ENCODE measurements at places on chromosomes 4 and X. TPM values are rescaled to one million over a fixed set of nuclear protein-coding genes. Genes with fewer than 3 reads are reported as not detected.

DNA sequence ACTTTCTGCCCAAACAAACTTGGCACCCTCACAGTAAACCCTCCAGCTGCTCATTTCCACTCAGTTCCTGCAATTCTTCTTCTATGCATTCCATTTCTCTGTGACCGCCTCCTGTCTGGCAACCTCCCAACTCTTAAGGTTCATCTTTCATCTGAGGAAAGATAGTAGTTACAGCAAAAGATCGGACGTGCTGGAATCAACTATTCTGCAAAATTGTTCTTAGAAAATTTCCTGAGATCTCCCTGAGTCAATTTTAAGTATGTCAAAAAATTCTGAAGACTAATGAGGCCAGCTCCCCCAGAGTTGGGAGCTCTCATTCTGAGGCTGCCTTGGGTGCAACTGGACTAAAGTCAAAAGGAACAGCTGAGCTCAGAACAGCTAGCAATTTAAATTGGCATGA lies 1026.0 kb downstream of the ADGRL3 start:
- no peaks in the 10 kb centered on the region for H3K36me3 ChIP-seq
- peak; percentile 27 for DNase-seq
- peaks cover 2% of the 10 kb centered on the region for H3K4me1 ChIP-seq
- H3K4me3 ChIP-seq: no peak overlapping the region
- no peaks in the 10 kb centered on the region for H3K27me3 ChIP-seq

DNA sequence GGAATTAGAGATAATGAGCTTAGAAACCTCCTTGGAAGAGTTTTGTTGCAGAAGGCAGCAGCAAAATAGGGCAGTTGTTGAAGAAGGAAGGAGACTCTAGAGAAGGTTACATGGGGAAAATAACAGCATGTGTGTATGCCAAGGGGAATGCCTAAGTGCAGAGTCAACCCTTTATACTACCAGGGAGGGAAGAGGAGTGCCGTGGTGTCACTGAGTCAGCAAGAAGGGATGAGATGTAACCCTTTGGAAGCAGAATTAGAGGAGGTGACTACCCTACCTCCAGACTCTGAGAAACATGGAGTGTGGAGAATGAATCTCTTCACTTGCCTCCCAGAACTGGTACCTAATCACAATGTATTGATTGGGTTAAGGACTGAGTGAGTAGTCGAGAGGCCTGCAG lies 6.7 kb upstream of the GABRE start:
- no peak overlapping the region for H3K4me3 ChIP-seq
- H3K27me3 ChIP-seq: no peaks in the 10 kb centered on the region
- no peak overlapping the region for H3K27ac ChIP-seq

GRCh38 chr4:141389649-141390048 lies 169.0 kb downstream of the ZNF330 start:
- no peak overlapping the region for H3K27ac ChIP-seq
- no peak for DNase-seq
- no peaks in the 10 kb centered on the region for H3K27me3 ChIP-seq
- H3K36me3 ChIP-seq: no peaks in the 10 kb centered on the region

DNA sequence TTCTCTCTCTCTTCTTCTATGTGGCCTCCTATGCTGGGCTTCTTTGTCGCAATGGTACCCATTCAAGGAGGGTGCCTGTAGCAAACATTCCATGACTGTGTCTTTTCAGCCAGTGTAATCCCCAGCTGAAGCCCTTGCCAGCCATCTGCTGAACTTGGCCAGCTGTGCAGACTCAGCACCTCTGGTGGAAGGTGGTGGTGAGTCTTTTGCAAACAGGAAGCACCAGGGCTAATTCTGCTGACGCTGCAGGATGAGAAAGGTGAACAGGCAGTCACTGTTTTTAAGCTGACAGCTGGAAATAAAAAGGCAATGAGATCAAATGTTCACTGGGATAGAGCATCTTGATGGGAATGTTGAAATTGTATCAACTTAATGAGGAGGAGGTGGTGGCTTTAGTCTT lies 298.7 kb upstream of the CLNK start:
- H3K4me1 ChIP-seq: no peaks in the 10 kb centered on the region
- H3K27me3 ChIP-seq: no peaks in the 10 kb centered on the region
- no peaks in the 10 kb centered on the region for H3K36me3 ChIP-seq
- DNase-seq: peak; percentile 32

DNA sequence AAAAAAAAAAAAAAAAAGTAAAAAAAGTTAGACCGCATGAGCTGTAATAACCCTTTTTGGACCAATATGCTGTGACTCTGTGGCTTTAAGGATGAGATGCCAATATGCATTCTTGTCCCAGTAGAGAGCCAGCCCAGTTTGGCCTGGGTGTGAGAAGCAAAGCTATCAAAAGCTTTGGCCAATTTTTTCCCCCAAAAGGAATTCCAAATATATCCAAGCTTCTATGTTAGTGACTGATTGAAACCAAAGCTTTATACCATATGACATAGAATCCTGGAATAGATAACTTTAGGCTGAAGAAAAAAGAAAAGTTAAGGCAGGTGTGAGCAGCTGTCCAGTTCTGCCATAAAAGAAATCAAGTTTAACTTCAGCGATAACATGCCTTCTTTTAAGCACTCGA lies 30.5 kb upstream of the RBPJ start:
- no peaks in the 10 kb centered on the region for H3K4me1 ChIP-seq
- H3K27me3 ChIP-seq: no peaks in the 10 kb centered on the region
- peak; percentile 41 for DNase-seq
- H3K4me3 ChIP-seq: no peak overlapping the region
- H3K27ac ChIP-seq: no peak overlapping the region

Gene PPEF1
- 0.26 TPM for total RNA-seq

Gene ODAM
- 2.4 TPM for total RNA-seq

DNA sequence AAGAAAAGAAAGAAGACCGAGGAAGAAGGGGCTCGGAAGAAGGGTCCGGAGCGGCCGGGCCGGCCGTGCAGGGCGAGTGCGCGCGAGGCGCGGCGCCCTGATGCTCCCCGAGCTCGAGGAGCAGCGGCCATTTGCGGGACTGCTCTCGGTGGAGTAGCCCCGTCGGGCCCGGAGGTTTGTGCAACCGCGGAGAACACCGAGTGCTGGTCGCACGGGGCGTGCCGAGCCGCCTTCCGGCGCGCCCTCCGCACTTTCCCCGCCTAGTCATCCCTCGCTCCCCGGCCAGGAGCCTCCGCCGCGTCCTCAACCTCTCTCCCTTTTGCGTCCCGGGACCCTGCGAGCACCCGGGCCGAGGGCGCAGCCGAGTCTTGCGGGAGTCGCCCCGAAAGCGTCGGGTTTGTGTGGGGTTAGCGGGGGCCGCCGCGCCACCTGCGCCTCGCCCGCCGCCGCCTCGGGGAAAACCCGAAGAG lies 127.4 kb downstream of the LAS1L start:
- H3K27me3 ChIP-seq: peaks cover 6% of the 10 kb centered on the region
- peaks cover 2% of the 10 kb centered on the region for H3K4me1 ChIP-seq
- H3K4me3 ChIP-seq: no peak overlapping the region

DNA sequence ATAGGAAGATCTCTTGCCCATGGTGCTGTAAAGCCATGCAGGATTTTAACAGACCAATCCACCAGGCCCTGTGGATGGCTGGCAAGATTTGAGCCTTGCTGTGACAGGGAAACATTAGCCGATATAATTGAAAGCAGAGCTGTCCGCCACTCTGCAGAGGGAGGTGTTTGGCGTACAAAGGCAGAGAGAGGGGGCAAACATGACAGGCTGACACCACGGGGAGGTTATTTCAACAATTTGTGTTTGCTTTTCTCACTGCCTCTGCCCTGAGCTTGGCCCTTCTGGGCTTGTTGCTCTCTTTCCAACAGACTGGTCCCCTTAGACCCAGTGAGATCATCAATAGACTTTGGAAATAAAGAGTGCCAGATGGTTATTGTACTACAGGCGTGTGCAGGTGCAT lies 59.4 kb downstream of the CLNK start:
- H3K4me3 ChIP-seq: no peak overlapping the region
- no peaks in the 10 kb centered on the region for H3K4me1 ChIP-seq
- DNase-seq: no peak
- H3K36me3 ChIP-seq: no peaks in the 10 kb centered on the region

- DNase-seq: no peak
- H3K27ac ChIP-seq: no peak overlapping the region
- H3K4me1 ChIP-seq: peaks cover 3% of the 10 kb centered on the region
- H3K36me3 ChIP-seq: no peaks in the 10 kb centered on the region
Measured at GRCh38 chr4:42636645-42636949, 20.3 kb downstream of the ATP8A1 start.

Gene WNK3
- 1.4 TPM for total RNA-seq

Gene BTC
- total RNA-seq: 4.4 TPM

Gene PCDH18
- 6.2 TPM for total RNA-seq

GRCh38 chr4:63296773-63297172 lies 1112.5 kb downstream of the TECRL start:
- H3K4me3 ChIP-seq: no peak overlapping the region
- H3K27ac ChIP-seq: no peak overlapping the region
- H3K4me1 ChIP-seq: no peaks in the 10 kb centered on the region

DNA sequence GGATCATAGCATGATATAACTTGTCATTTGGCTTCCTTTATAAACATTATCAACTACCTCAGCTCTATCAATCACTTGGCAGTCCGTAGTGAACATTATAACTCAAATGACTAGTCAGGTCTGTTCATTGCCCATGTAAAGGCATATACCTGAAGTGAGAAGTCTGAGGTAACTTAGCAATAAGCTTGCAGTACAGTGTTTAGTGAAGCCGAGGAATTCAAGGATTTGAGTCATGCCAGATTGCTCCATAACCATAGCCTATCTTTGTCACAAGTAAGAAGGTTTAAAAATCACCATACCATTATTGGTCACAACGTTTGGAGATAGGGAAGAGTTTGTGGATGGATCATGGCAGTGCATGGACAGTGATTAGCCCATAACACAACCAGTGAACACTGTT lies 41.6 kb downstream of the AR start:
- H3K4me1 ChIP-seq: no peaks in the 10 kb centered on the region
- H3K27me3 ChIP-seq: no peaks in the 10 kb centered on the region
- H3K36me3 ChIP-seq: no peaks in the 10 kb centered on the region
- no peak overlapping the region for H3K4me3 ChIP-seq
- no peak for DNase-seq

DNA sequence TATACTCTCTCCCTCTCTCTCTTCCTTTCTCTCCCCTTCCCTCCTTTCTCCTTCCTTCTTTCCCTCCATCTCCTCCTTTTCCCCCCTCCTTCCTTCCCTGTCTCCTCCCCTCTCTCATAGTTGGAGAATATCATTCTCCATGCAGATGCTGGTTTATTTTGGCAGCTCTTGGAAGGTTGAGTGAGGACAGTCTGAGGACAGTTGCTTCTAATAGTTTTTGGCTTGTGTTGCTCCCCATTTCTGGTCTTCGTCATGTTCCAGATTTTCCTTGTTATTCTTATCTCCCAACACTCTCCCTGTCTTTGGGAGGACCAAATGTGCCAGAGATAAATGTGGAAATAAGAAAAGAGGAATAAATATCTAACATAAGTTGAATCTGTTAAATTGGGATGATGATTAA lies 263.0 kb downstream of the FRMPD4 start:
- peaks cover 11% of the 10 kb centered on the region for H3K27me3 ChIP-seq
- no peak overlapping the region for H3K27ac ChIP-seq
- no peaks in the 10 kb centered on the region for H3K4me1 ChIP-seq
- no peak for DNase-seq

DNA sequence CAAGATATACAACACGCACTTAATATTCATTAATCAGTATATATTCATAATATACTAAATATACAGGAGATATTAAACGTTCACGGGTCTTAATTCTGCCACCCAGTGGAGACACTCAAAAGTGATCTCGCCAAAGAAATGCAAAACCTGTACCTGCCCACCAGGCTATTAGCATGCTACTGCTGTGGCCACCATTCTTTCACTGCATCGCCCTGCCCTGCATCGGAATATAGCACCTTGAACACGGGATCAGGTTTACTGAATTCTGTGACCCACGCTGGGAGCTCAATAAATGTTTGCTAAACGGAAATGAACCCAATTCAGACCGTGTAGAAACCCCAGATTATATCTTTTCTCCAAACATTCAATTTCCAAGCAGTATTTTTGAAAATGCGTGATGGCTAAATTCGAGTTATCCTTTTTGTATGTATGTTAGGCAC lies 840 bp upstream of the CLCN3 start:
- peak overlapping the region; percentile 80 for H3K27ac ChIP-seq
- H3K36me3 ChIP-seq: no peaks in the 10 kb centered on the region

GRCh38 chr4:73422458-73422752 lies 13.6 kb upstream of the AFP start:
- DNase-seq: no peak
- no peaks in the 10 kb centered on the region for H3K36me3 ChIP-seq
- H3K27me3 ChIP-seq: no peaks in the 10 kb centered on the region
- no peak overlapping the region for H3K4me3 ChIP-seq
- H3K27ac ChIP-seq: no peak overlapping the region

DNA sequence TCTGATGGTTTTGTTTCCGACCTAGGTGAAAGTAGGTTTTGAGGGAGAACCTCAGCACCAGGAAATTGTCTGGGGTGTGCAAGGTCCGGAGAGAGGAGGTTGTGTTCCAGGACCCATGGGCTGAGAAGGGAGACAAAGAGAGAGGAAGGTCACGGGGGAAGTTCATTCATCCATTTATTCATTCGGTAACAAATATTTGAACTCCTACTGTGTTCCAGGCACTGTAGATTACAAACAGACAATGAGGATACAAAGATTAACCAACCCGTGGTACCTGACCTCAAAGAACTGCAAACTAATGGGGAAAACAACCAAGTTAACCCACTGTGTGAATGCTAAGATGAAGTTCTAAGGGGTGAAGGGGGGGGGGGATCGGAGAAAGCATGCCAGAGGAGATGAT lies 1.8 kb upstream of the GPC3 start:
- H3K27ac ChIP-seq: no peak overlapping the region
- peaks cover 29% of the 10 kb centered on the region for H3K27me3 ChIP-seq
- no peak for DNase-seq

DNA sequence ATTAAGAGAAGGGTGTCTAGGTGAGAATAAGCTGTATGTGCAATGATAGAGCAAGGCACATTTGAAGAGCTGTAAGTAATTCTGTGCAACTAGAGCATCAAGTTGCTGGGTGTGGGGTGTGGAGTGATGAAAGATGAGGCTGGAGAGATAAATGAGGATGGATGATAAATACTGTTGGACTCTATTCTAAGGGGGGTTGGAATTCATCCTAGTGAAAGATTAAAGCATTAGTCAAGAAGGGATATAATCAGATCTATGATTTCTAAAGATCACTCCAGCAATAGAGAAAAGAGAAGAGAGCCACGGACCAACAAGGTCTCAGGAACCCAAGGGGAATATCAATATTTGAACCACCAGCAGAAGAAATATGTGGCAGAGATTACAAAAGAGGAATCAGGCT lies 415.0 kb upstream of the RPS6KA3 start:
- no peak for DNase-seq
- H3K4me3 ChIP-seq: no peak overlapping the region
- H3K36me3 ChIP-seq: no peaks in the 10 kb centered on the region
- H3K4me1 ChIP-seq: no peaks in the 10 kb centered on the region

Gene EGF
- total RNA-seq: 2.6 TPM

GRCh38 chr4:1255699-1256098 lies 6.8 kb upstream of the CTBP1 start:
- H3K4me1 ChIP-seq: peaks cover 7% of the 10 kb centered on the region
- no peaks in the 10 kb centered on the region for H3K27me3 ChIP-seq
- DNase-seq: no peak
- no peak overlapping the region for H3K27ac ChIP-seq
- no peaks in the 10 kb centered on the region for H3K36me3 ChIP-seq

All from lung (tissue), 17 donors.